NCI-H1417 treated with DMSO at 0.1 percent for 48 hours (cell line): ENCODE measurements at places on chromosomes 7 and 10.

GRCh38 chr7:39535064-39535463 lies 31.1 kb upstream of the YAE1 start:
- DNase-seq = no peak

- DNase-seq = no peak
These were observed 1.2 kb downstream of the FAM180A start for GRCh38 chr7:135747366-135747765.

- DNase-seq = no peak
These were observed 12.8 kb upstream of the JMJD1C start for GRCh38 chr10:63478564-63478963.

DNA sequence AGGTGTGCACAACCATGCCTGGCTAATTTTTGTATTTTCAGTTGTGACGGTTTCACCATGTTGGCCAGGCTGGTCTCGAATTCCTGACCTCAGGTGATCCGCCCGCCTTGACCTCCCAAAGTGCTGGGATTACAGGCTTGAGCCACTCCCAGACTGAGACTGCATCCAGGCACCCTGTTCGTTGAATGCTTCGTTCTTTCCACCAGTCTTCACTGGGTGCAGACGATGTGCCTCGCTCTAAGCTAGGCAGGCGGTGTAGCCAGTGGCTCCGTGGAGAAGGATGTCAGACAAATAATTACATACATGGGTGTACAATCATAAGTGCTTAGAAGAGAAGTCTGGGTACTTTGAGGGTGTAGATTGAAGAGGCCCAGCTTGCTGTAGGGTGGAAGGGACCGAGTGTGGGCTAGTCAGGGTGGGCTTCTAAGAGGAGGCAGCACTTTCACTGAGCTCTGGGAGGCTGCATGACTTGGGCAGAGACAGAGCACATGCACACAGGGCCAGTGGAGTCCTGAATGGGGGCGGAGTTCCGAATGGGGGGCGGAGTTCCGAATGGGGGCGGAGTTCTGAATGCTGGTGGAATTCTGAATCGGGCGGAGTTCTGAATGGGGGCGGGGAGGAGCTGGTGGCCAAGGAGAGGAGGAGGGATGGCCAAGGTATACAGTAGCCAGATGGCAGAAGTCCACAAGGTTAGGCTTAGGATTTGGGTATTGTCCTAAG lies 74.3 kb downstream of the COL26A1 start:
- no peak for DNase-seq

GRCh38 chr10:20059084-20059835 lies 243.0 kb downstream of the PLXDC2 start:
- no peak for DNase-seq

DNA sequence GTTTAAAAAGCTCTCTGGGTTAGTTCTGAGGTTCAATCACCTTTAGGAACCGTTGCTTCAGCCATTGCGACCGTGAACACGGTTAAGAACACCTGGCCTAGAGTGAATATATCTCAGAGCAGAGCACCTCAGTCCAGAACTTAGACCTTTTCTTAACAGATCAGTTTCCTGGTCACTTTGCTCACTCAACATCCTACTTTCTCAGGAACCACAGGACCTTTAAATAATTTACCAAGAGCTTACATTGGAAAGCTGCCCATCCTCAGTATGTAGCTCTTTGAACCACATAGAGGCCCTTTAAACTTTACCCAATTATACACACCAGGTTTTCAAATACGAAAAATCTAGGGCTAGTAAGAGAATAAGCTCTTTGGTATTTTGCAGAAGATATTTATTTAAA lies 153.2 kb downstream of the NRBF2 start:
- no peak for DNase-seq

- DNase-seq = no peak
These were observed 15.9 kb downstream of the MKI67 start for GRCh38 chr10:128110339-128110738.

DNA sequence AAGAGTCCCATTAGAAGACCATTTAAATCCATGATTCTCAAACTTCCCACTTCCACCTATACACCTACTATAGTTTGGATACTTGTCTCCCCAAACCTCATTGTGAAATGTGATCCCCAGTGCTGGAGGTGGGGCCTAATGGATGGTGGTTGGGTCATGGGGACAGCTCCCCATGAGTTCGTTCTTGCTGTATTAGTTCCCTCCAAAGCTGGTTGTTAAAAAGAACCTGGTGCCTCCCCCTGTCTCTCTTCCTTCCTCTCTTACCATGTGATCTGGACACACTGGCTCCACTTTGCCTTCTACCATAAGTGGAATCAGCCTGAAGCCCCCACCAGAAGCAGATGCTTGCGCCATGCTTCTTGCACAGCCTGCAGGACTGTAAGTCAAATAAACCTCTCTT lies 53.9 kb downstream of the WIPF3 start:
- DNase-seq = no peak

DNA sequence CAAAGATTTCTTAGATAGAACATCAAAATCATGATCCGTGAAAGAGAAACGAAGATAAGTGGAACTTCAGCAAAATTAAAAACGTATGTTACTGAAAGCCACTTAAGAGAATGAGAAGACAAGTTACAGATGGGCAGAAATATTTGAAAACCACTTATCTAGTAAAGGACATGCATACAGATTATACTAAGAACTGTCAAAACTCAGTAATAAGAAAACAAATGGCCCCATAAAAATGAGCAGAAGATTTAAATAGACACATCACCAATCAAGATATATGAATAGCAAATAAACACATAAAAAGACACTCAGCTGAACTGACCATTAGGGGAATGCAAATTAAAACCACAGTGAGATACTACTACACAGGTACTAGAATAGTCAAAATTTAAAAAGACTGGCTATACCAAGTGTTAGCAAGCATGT lies 343.7 kb downstream of the PTEN start:
- no peak for DNase-seq

DNA sequence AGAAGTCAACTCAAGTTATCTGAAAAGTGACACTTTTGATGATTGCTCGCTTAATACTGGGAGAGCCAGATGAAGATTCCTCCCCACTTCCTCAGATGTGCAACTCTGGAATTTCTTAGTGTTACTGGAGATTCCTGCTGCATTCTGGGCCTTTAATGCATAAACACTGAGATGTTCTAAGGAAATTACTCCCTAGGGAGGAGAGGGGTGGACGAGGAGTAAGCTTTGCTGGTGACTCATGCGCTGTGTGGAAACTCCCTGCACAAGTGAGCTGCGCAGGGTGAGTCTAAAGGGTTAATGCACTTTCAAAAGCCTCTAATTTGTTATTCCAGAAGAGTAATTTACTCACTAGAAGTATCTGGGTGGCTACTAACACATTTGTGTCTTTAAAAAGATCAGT lies 46.3 kb downstream of the EGFR start:
- DNase-seq = no peak

DNA sequence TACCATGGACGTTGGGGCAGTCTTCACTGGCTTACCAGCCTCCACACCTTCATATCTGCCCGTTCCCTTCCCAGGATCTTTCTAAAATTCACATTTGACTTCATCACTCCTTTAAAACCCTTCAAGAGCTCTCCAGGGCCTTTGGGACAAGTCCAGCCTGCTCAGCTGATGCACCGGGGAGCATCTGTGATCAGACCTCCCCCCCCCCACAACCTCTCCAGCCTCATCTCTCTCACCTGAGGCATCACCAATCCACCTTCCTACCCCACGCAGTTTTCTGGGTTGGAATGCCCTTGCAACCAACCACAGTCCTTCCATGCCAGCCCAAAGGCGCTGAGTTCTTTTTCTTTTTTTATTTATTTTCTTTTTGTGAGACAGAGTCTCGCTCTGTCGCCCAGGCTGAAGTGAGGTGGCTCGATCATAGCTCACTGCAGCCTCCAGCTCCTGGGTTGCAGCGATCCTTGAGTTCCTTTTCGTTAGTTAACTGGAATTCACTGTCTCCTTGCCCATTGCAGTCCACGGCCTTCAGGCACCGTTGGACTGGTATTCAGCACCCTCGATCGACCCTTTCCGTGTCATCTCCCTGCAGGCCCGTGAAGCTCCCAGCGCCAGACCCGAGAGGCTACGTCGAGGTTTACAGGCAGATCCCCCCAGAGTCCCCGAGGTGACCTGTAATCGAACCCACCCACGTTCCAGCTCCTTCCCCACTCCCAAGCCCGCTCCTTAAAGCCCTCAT lies 654 bp downstream of the ALKBH4 start:
- no peak for DNase-seq

GRCh38 chr7:66301737-66302136 lies 96.6 kb downstream of the TPST1 start:
- DNase-seq = no peak

DNA sequence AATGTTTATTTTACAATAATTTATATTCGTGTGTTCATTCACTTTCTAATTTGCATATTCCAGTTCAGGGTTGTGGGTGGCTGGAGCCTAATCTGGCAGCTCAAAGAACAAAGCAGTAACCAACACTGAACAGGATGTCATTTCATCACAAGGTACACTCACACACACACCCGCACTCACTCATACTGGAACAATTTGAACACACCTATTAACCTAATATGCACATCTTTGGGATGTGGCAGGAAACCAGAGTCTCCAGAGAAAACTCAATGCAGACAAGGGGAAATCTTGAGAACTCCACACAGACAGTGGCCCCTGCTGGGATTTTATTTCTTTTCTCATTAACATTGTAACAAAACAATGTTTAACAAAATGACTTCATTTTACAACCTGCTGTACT lies 97.4 kb downstream of the TWIST1 start:
- no peak for DNase-seq

- no peak for DNase-seq
These were observed 34.5 kb downstream of the PPP2R2D start for GRCh38 chr10:131935260-131935659.

- DNase-seq = no peak
These were observed 122.9 kb upstream of the RET start for GRCh38 chr10:42953684-42954674.

DNA sequence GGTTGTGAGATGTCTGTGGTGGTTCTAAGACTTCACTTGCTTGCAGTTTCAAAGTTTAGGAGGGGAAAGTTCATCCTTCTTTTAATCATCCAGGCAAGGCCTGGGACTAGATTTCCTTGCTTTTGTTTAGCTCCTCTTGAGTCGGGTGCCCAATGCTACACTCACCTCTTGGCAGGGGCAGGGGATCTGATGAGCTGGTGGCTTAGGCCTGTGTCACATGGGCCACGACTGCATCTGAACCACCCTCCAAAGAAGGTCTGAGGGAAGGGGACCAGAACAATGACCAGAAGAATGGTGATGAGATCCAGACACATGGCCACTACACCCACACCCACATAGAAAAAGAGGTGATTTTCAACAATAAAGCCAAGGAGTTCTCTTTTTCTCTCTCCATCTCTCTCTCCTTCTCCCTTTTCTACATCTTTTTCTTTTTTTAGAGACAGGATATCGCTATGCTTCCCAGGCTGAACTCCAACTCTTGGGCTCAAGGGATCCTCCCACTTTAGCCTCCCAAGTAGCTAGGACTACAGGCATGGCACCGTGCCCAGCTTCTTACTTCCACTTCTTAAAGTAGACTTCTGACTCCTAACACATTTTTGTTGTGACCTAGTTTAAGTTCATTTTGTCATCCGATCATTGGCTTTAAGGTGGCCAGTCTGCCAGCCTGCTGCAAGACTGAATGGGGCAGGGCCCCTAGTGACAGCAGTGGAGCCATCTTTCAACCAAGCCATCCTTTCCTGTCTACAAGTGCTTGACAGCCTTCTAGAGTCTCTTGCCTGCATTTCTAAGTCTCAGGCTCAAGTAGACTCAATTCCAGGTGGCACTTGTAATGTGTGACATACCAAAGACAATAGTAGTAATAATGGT lies 350.9 kb downstream of the RNLS start:
- no peak for DNase-seq
